ENCODE measurements at places on chromosomes 16 and 17.

DNA sequence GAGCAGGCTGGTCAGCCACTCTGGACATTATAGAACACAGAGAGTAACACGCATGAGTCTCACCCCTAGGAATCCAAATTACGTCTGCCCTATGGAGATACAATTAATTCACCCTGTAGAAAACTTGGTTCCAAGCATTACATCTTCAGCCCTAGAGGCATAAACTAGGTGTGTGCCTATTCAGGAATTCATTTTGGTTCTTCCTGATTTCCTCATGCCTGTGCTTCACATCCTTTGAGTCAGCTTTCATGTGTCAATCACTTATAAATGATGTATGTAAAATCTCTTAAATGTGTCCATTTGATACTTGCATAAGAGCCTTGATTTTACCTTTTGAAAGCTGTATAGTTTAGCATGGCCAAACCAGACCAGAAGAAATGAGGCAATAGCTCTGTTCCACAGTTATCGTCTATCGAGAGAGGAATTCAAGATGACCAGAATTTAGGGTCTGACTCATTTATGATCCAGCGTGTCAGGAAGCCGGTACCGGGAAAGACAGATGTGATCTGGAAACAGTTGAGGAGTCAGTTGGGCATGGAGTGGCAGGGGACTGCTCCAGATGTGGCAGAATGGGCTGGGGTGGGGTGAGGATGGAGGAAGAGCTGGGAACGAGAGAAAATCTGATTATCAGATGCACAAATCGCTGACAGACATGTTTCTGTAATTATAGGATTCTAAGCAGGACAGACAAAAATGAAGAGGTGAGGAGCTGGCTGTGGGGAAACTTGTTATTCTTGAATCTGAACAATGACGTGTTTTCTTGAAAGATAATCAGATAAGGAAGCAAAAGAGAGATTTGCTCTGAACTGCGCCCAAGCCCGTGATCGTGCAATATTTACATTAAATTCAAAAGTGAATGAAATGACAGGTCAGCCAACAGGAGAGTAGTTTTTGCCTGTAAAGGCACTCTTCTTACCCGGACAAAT lies 76.7 kb downstream of the C16orf95 start:
- DNase-seq, result peak; percentile 16

GRCh38 chr16:78395035-78395434 lies 295.6 kb downstream of the WWOX start:
- DNase-seq, result no peak

DNA sequence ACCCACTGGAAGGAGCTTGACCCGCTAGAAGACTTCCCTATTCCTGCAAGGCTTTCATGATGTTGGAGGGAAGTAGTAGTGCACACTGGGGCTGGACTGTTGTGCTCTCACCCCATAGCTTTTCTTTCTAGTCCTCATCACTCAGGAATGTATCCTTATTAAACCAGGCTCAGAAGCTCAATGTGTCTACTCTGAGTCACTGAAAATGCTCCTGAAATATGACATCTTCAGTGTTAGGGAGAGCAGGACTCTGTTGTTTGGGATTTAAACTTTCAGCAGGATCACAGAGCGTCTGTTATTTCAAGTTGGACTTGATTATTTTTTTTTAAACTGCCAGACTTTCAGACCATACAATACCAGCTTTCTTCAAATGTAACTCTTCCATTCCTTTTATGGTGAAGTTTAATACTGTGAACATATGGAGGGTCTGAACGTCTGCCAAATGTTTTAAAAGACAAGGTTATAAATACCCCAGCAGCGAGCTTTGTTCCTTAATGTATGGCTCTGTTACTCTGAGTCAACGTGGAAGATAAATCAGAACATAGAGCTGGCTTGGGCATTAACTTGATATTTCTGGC lies 257.5 kb downstream of the CDH11 start:
- DNase-seq, result no peak

GRCh38 chr16:12305847-12306801 lies 329.6 kb downstream of the SNX29 start:
- DNase-seq, result no peak

DNA sequence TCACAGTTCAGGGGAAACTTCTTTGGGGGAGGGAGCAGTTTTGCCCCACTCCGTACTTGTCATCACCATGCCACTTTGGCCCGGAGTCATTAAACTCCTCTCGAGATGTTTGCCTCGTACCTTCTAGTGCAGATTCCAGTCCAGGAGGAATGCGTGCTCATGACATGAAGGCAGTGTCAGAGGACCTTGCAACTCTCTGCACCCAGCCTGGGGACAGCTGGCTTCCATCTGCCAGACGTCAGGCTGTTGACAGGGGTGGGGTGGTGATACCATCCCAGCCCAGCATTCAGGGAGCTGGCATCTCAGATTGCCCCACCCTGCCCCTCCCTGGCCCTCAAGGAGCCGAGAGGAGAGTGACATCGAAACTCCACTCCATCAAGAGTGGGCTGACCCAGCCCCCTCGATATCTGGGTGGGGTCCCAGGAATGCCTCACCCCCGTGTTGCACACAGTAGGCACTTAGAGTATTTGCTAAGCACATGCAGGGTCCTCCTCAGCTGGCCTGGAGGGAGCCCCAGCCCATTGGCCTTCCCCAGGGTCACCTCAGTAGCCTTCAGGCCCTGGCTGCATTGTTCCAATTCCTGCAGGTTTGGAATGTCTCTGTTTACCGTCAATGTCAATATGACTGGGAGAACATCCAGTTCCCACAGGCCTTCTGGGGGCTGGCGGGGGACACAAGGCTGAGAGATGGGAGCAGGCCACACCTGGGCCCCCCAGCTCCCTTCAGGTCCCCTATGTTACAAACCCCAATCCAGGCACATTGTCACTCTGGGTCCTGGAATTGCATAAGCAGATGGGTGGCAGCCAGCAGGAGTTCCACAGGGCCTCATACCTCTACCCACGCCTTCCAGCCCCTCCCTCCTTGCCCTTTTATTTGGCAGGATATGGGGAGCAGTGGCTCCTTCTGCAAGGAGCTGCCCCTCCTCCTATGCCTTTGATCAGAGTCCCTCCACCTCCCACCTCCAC lies 21.3 kb upstream of the EMP2 start:
- DNase-seq, result no peak
